Kidney glomerular epithelial cell (primary cell): ENCODE measurements at places on chromosomes 6 and 20.

- peak; percentile 19 for DNase-seq
Measured at GRCh38 chr6:44655412-44656342, 268.2 kb downstream of the CDC5L start.

DNA sequence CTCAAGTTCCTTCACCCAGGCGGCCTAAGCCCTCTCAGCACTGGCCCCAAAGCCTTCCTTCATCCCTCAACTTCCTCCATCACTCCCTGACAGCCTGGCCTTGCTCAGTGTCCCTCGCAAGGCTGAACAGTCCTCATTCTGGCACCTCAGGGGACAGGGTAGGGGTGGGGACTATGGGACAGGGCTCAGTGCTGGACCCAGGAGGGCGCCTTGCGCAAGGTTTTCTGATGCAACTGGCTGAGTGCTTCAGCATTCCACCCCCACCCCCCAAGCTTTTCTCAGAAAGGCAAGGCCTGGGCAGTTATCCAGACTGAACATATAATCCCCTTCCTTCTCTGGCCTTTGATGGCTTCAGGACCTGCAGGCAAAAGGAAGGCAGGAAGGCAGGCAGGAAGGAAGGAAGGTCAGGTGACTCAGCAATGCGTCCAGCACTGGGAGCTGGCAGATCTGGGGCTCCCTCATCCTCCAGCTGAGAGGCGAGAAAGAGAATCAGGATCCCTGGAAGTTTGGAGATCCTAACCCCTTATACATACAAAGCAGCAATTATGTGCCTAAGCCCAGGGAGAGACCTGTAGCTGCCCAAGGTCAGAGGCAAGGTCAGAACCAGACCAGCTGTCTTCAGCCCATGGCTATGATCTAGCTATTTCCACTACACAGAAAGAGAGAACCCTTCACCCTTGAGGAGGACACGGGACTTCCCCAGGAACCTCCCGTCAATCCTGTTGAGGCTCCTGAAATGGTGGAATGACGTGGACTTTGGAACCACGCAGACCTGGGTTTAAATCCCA is 8.6 kb upstream of the TRIB3 start:
- DNase-seq, result no peak

GRCh38 chr6:69835414-69836179 is 30.8 kb upstream of the COL19A1 start:
- peak; percentile 78 for DNase-seq

- no peak for DNase-seq
Measured at GRCh38 chr20:41927189-41927588, 309.0 kb upstream of the CHD6 start.

- peak; percentile 54 for DNase-seq
Measured at GRCh38 chr20:40506537-40506939, 182.5 kb downstream of the MAFB start.

DNA sequence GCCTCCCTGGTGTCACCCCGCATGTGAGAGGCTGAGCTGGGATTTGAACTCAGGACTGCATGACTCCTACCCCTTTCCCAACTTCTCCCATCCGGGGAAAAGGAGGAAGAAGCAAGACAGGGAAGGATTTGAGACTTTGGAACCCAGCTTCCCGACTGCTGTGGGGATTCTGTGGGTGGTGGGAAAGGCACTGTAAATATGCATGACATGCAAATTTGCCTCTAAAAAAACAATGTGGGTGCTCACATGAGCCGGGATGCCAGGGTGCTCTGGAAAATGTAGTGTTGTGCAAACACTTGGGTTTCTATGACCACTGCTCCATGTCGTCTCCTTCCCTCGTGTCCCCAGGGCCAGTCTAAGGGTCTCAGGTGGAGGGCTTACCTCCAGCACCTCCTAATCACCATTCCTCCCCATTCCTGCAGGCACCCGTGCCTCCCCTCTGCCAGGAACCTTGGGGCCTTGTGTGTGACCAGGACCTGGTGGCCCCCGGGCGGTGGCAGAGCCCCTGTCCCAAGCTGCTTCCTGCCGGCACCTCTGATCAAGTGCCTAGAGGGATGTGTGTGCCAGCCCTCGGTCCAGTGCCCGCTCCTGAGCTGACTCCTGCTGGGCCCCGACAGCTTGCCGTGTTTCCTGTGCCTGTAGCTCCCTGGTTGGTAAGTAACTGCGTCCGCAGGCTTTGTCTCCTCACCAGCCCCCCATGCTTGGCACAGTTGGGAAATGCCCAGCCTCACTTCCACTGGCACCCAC is 60.7 kb downstream of the DLGAP4 start:
- DNase-seq, result no peak
